Head of caudate nucleus (tissue), 42 donors: ENCODE measurements at places on chromosomes 13 and 19.

GRCh38 chr13:99558570-99559180 lies 57.4 kb downstream of the TM9SF2 start:
- DNase-seq = no peak

GRCh38 chr13:79352107-79352506 lies 53.9 kb downstream of the RBM26 start:
- DNase-seq = no peak

DNA sequence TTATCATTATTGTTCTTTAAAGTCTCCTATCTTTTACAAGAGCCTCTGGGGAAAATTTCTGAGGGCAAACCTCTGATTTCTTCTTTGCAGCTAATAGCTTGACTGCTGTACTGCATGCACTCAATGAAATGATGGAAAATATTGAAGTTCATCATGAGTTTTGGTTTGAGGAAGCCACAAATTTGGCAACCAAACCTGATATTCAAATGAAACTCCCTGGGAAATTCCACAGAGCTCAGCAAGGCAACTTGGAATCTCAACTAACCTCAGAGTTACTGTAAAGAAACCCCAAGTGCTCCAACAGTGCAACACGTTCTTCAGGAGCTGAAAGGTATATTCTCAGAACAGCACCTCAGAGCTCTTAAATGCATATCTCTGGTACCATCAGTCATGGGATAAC lies 14.2 kb upstream of the RNF6 start:
- no peak for DNase-seq

DNA sequence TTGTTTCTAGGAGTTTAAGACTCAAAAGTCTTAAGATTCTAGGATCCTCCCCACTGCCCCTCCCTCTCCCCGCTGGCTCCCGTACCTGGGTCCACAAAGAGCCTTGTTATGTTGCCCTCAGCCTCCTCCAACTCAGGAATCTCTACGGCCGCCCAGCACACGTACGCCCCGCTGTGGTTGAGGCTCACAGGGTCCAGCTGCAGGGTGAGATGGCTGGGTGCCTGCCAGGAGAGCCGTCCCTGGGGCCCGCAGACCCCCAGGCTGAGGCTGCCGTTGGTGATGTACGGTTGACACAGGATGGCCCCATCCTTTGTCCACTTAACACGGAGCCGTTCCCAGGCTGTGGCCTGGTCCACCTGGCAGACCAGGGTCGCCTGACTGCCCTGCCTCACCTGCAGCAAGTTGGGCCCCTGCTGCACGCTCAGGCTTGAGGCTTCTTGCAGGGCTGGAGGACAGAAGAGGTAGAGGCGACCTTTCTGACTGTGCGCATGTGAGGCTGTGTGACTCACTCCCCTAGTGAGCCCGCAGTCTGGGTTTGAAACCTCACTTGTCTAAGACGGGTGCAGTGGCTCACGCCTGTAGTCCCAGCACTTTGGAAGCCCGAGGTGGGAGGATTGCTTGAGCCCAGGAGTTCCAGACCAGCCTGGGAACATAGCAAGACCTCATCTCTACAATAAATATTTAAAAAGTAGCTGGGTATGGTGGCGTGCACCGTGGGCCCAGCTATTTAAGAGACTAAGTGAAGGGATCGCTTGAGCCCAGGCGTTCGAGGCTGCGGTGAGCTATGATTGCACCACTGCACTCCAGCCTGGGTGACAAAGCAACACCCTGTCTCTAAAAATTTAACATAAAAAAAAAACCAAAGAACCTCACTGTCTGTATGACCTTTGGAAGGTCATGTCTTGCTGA lies 4.0 kb downstream of the TMIGD2 start:
- DNase-seq = no peak

GRCh38 chr13:79448413-79448812 lies 32.5 kb upstream of the NDFIP2 start:
- DNase-seq = no peak

GRCh38 chr19:50500060-50500752 lies 10.8 kb downstream of the JOSD2 start:
- no peak for DNase-seq

DNA sequence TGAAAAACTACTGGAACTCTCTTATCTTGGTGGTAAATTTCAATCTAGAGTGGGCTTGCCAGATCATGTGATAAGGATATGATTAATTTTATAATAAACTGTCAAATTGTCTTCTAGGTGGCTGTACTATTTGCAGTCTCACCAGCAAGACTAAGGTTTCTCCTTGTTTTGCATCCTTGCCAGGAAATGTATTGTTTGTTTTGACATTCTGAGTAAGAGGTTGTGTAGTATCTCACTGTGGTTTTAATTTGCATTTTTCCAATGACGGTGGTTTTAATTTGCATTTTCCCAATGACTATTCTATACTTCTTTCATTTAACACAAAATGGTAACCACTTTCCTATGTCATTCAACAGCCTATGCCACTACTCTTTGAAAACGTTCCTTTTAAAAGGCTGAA lies 2.0 kb downstream of the CAB39L start:
- no peak for DNase-seq

DNA sequence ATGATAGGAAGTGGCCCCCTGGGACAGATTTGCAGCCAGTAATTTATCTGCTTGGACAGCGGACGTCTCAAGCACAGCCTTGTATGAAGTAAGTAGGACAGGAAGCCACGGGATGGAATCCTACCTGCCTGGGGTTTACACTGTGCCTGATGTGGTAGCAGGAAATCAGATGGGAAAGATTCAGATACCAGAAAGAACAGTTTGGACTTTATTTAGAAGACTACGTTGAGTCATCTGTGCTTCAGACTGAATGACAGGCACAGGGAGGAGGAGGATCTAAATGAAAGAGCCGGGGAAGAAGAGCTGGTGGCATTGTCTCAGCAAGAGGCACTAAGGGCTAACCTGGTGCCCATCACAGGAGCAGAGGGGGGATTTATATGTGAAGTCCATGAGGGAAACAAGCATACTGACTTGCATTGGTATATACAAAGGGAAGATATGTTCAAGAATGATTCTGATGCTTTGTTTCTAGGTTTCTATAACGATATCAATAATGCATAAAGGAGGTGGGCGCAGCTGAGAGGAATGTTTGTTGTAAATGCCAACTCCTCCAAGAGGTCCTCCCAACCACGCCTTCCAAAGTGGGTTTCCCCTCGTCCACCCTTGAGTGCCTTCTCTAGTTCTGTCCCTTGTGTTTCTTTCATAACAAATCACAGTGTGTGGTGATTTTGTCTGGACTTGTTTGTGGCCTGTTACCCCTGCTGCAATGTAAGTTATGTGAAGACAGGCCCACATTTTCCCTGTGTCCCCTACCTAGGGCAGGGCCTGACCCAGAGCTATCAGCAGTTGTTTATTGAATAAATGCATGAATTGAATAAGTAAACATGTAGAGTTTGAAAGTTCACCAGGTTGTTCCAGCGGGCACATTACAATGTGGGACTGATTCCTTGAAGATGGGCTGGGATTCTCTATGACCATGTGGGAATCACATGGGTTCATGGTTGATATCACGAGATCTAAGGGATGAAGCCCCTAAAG lies 328.4 kb downstream of the SLC7A1 start:
- no peak for DNase-seq

DNA sequence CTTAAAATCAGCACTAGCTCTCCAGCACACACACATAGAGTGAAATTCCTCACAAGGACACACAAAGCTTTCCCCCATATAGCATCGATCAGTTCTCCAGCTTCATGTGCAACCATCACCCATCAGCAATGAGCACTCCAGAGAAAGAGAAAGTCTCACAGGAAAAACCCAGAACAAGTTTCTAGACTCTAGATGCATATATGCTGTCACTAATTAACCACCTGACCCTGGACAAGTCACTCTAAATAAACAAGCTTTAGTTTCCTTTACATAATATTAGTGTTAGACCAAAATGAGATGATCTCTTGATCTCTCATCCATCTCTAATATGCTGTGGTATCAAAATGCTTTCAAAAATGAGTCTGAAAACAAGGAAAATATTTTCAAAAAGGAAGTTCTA lies 81.2 kb downstream of the TBC1D4 start:
- no peak for DNase-seq

- DNase-seq = peak; percentile 36
These were observed 396 bp downstream of the RTN2 start for GRCh38 chr19:45496349-45496953.

- no peak for DNase-seq
These were observed 4.6 kb downstream of the KLF12 start for GRCh38 chr13:74129500-74130191.

GRCh38 chr19:33395561-33396550 lies 22.3 kb downstream of the CEBPG start:
- no peak for DNase-seq

DNA sequence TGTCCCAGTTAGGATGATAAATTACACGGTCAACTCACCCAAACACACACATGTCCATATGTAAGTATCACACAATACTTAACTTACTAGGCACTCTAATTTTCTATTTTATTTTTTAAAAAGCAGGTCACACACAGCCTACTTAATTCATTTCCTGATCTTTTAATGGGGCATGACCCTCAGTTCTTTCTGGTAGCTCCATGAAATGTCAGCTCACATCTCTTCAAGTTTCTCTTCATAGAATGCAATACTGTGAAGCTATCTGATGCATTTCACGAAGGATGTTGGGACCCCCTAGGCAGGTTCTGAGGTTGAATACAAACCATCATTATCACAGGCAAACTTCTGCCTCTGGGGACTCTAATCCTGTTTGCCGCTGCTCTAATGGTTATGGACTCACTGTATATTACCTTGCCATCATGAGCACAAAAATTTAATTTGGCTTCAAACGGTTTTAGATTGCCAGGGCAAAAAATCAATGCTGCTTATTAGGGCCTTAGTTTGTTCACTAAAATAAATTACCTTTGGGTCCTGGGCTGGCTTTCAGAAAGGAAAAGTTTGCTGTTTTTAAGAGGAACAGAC lies 16.1 kb upstream of the DHRS12 start:
- DNase-seq = no peak

- no peak for DNase-seq
These were observed 128.2 kb downstream of the TBC1D4 start for GRCh38 chr13:75353781-75354193.

- DNase-seq = no peak
These were observed 525 bp downstream of the BORA start for GRCh38 chr13:72728290-72728605.

DNA sequence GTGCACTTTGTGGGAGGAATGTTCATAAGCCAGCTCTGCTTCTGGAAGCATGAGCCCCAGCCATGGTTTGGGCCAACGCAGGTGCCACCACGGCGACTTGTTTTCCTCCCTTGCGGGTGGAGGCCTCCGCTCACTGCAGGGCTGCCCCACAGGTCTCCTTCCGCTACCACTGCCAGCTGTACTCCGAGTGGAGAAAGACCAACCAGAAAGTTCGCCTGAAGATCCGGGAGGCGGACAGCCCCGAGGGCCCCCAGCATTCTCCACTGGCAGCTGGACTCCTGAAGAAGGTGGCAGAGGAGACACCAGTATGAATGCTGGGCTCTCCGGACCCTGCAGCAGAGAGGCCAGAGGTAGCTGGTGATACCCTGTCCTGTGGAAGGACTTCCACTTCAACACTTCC lies 6.5 kb upstream of the HNRNPM start:
- DNase-seq = no peak

GRCh38 chr13:112693831-112694497 lies 4.1 kb downstream of the ATP11A start:
- DNase-seq = no peak

DNA sequence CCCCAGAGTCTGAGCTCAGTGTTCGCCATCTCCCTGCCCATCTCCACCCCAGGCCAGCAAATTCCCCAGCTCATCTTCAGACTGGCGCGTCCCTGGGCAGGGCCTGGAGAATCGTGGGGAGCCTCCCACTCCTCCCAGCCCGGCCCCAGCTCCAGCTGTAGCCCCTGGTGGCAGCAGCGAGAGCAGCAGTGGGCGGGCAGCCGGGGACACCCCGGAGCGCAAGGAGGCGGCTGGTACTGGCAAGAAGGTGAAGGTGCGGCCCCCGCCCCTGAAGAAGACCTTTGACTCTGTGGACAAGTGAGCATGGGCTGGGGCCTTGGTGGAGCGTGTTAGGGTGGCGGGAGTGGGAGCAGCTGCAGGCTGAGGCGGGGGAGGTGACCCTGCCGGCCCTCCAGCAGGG lies 8.4 kb upstream of the PRR19 start:
- DNase-seq = no peak

DNA sequence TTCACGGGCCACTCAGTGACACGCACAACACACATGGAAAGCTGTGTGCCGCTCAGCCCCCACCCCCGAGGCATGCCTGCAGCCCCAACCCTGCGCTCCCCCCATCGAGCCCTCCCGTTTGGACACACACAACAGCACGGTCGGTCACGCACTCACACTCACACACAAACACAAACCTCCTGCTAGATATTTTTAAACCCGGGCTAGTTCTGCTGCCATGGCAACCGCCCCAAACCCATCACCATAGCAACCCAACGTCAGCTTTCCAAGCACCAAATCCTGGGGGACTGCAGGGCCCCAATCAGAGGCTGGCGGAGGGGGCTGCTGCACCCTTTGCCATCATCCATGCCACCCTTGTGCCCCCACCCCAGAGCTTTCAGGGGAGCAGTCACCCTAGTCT lies 2.5 kb upstream of the NOVA2 start:
- DNase-seq = peak; percentile 66

DNA sequence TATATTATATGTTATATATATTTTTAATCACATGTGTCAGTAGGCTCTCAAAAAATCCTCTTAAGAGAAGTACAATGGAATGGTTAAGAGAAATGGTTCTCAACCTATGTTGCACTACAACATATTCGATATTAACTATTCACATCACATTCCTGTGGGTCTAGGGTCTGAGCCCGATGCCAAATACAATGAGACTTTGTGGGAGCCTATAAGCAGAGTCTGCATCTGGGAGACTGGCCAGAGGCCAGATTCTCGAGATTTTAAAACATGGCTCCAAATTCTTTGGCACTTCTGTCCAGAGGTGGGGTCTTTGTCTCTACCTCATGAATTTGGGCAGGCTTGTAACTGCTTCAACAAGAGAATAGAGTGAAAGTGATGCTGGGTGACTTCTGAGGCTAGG lies 79.4 kb upstream of the NBEA start:
- no peak for DNase-seq

DNA sequence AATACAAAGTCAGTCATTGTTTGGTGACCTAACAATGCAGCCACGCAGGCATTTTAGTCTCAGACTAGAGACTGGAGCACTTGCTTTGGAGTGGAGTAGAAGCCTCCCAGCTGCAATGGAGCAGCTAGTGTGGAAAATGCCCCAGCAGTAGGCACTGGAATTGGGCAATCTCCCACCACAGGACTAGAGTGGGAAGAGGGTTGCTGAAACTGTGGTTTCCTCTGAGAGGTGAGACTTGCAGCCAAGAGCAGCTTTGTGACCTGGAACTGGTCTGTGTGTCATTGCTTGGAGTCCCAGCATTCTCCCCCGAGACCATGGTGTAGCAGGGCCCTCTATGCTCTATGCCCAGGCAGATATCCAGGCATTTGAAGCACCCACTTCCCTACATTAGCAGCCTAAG lies 556.3 kb downstream of the UQCRFS1 start:
- no peak for DNase-seq

- no peak for DNase-seq
These were observed 1.4 kb downstream of the CLIP3 start for GRCh38 chr19:36031308-36031707.

- no peak for DNase-seq
These were observed 1.6 kb downstream of the ESD start for GRCh38 chr13:46795321-46795720.

- no peak for DNase-seq
These were observed 628 bp downstream of the BEST2 start for GRCh38 chr19:12752056-12752781.
